ENCODE measurements at places on chromosomes 3 and 15.
A peak's percentile ranks its signal among the peaks of the same experiment; 100 is the strongest.

DNA sequence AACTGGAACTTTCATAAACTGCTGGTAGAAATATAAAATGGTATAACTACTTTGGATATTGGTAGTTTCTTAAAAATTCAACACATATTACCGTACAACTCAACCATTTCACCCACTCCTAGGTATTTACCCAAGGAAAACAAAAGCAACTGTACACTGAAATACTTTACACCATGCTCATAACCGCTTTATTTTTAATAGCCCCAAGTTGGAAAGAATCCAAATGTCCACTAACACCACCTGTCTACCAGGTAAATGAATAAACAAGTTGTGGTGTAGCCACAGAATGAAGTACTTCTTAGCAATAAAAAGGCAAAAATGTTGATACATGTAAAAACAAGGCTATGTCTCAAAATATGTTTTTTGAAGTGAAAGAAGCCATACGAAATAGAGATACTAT lies 215.9 kb upstream of the PEX5L start:
- DNase-seq, result peak; percentile 4

DNA sequence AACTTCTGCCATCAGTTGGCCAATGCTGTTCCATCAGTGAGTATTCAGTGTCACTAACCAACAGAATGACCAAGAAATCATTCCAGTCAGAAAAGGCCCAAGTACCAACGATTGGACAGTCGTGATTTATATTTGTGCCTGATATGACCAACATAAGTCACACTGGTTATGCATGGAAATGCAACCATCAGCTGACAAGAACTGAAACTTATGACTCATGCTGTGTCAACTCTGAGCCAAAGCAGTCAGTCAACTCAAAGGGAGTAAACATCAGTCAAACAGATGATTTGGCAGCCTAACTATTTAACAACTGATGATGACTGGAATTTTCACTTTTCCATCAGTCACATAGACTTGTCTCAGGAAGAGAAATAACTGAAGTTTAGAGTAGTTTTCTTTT lies 142.4 kb downstream of the ANXA2 start:
- peak; percentile 54 for DNase-seq

- DNase-seq, result no peak
These were observed 47.9 kb downstream of the KLF13 start for GRCh38 chr15:31374489-31374888.

DNA sequence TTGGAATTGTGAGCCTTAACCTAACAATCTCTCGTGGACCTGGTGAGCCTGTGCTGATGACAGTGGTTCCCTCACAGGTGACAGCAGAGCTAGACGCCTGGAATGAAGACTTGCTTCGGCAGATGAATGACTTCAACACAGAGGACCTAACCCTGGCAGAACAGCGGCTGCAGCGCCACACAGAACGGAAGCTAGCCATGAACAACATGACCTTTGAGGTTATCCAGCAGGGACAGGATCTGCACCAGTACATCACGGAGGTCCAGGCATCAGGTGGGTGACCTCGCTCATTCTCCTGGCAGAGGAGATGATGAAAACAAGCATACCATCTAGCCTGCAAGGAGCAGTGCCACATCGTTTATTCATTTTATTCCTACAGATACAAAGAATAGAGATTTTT lies 316.9 kb upstream of the UMPS start:
- DNase-seq, result no peak

- no peak for DNase-seq
These were observed 652.9 kb downstream of the MAGI1 start for GRCh38 chr3:65385805-65386204.

Measured in LHCN-M2 (cell line).